Chondrocyte (in vitro differentiated cells): ENCODE measurements at places on chromosomes 4 and X. TPM values are rescaled to one million over a fixed set of nuclear protein-coding genes. Genes with fewer than 3 reads are reported as not detected.

- no peak overlapping the region for H3K4me3 ChIP-seq
- peaks cover 10% of the 10 kb centered on the region for H3K36me3 ChIP-seq
- peaks cover 3% of the 10 kb centered on the region for H3K4me1 ChIP-seq
- no peak for DNase-seq
- no peak overlapping the region for H3K27ac ChIP-seq
Observed at GRCh38 chr4:123092586-123092985, 170.2 kb upstream of the NUDT6 start.

DNA sequence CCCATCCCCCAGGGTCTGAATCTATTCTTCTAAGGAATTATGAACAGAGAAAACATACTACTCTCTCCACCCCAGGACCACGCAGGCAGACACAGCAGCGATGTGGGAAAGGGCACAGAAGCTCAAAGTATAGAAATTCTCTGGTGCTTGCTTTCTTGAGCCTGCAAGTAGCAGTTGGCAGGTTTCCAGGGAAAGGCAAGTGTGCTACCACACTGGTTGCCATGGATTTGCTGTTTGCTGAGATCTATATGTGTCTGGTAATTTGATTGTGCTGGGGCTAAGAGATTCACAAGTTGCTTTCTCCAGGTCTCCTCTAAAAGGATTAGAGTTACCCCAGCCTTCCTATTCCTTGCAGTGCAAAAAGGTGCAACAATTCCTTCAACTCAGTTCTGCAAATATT is 83.1 kb downstream of the GUCY2F start:
- no peak for DNase-seq
- no peak overlapping the region for H3K4me3 ChIP-seq
- H3K36me3 ChIP-seq, result no peaks in the 10 kb centered on the region
- H3K27me3 ChIP-seq, result peaks cover 30% of the 10 kb centered on the region
- no peak overlapping the region for H3K27ac ChIP-seq

DNA sequence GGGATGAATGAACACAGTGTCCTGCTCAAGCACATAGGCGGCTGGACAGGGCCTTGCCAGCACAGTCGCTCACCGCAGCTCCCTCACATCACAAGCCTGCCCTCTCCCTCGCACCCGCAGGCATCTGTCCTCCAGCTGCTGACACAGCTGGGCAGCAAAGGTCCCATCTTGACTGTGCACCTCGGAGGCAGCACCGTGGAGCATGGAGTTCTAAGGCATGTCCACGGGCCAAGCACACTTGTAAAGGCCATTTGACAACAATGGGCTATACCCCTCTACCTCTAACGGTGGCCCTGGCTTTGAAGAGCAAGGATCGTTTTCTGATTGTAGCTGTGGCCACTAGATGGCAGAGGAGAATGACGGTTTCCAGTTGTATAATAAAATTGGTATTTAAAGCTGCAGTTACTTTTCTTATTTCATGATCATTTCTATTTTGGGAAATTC is 53.8 kb downstream of the APLN start:
- peaks cover 8% of the 10 kb centered on the region for H3K36me3 ChIP-seq
- H3K4me3 ChIP-seq, result no peak overlapping the region
- H3K27ac ChIP-seq, result peak overlapping the region; percentile 27
- DNase-seq, result no peak
- H3K27me3 ChIP-seq, result no peaks in the 10 kb centered on the region

DNA sequence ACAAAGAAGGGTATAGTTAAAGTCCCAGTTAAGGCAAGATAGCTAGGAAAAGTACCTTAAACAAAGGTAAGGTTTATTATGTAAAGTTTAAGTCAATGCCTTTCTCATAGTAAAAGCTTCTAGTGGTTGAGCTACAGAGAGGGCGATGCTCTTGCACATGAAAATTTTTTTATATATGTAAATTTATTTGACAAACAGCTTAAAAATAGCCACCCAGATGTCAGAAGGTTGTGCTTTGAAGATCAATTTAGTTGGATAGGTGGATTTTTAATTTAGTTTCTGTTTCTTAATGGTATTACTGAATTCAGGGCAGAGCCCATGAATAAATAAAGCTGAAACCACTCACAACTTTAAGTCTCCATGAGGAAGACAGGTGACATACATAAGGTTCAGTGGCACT is 29.4 kb upstream of the PPP1R2C start:
- no peak overlapping the region for H3K4me3 ChIP-seq
- no peaks in the 10 kb centered on the region for H3K36me3 ChIP-seq
- H3K4me1 ChIP-seq, result peaks cover 13% of the 10 kb centered on the region
- H3K27me3 ChIP-seq, result no peaks in the 10 kb centered on the region
- no peak overlapping the region for H3K27ac ChIP-seq

- H3K4me1 ChIP-seq, result no peaks in the 10 kb centered on the region
- H3K27ac ChIP-seq, result no peak overlapping the region
- H3K36me3 ChIP-seq, result no peaks in the 10 kb centered on the region
- DNase-seq, result no peak
Observed at GRCh38 chrX:150525061-150525919, 43.1 kb upstream of the MTM1 start.

GRCh38 chr4:181509073-181509472 is 734.1 kb upstream of the TENM3 start:
- no peaks in the 10 kb centered on the region for H3K36me3 ChIP-seq
- no peak for DNase-seq
- H3K4me1 ChIP-seq, result no peaks in the 10 kb centered on the region
- no peak overlapping the region for H3K4me3 ChIP-seq
- H3K27me3 ChIP-seq, result peaks cover 4% of the 10 kb centered on the region
- no peak overlapping the region for H3K27ac ChIP-seq

GRCh38 chr4:85398276-85398675 is 76.7 kb upstream of the ARHGAP24 start:
- no peaks in the 10 kb centered on the region for H3K36me3 ChIP-seq
- H3K27me3 ChIP-seq, result no peaks in the 10 kb centered on the region
- DNase-seq, result no peak
- H3K27ac ChIP-seq, result no peak overlapping the region
- no peak overlapping the region for H3K4me3 ChIP-seq
- H3K4me1 ChIP-seq, result peaks cover 4% of the 10 kb centered on the region

- H3K4me1 ChIP-seq, result peaks cover 22% of the 10 kb centered on the region
- H3K27ac ChIP-seq, result no peak within 1 kb of the TSS
- no peak within 1 kb of the TSS for H3K4me3 ChIP-seq
- DNase-seq, result no peak
- H3K27me3 ChIP-seq, result no peaks in the 10 kb centered on the region
Observed at GRCh38 chr4:137531986-137532868, at the start of gene PCDH18. TSS of gene PCDH18 (minus strand) at chr4:137532494. CDS start at chr4:137532088, 406 bp downstream.

DNA sequence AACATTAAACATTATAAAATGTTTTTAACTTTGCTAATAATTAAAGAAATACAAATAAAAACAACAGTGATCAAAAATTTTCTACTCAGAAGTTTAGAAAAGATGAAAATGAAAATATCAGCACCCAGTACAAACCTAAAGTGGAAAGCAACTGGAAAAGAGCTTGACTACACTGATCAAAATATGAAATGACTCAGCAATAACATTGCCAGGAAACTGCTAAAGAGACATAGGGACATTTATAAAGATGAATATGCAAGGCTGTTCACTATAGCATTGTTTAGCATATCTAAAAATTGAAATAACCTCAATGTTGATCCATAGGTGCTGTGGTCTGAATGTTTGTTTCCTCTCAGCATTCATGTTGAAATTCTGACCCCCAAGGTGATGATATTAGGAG is 88.5 kb upstream of the NOCT start:
- peaks cover 8% of the 10 kb centered on the region for H3K4me1 ChIP-seq
- H3K27ac ChIP-seq, result peak overlapping the region; percentile 45
- H3K36me3 ChIP-seq, result no peaks in the 10 kb centered on the region
- H3K4me3 ChIP-seq, result no peak overlapping the region
- no peak for DNase-seq
- H3K27me3 ChIP-seq, result no peaks in the 10 kb centered on the region

DNA sequence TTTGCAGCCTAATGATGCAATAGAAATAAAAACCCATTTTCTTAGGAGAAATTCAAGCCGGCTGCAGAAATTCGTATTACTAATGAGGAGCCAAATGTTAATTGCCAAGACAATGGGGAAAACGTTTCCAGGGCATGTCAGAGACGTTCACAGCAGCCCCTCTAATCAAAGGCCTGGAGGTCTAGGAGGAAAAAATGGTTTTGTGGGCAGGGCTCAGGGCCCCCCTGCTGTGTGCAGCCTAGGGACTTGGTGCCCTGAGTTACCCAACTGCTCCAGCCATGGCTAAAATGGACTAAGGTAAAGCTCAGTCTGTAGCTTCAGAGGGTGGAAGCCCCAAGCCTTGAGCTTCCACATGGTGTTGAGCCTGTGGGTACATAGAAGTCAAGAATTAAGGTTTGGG is 461.4 kb downstream of the FAT4 start:
- no peak overlapping the region for H3K4me3 ChIP-seq
- DNase-seq, result no peak
- peaks cover 4% of the 10 kb centered on the region for H3K27me3 ChIP-seq
- H3K36me3 ChIP-seq, result peaks cover 5% of the 10 kb centered on the region
- H3K4me1 ChIP-seq, result no peaks in the 10 kb centered on the region

The GATA1 gene
- not detected in 3 replicates for total RNA-seq

The NEXMIF gene
- 0.15 to 0.26 TPM in 2 of 3 replicates, not detected in the other for total RNA-seq

The IL21 gene
- total RNA-seq, result not detected in 3 replicates

The GYG2 gene
- 11.7 to 14.1 TPM (median 12.1 TPM) in 3 replicates for total RNA-seq

The IGSF1 gene
- total RNA-seq, result 2.8 to 3.9 TPM (median 3.5 TPM) in 3 replicates
